ENCODE measurements at places on chromosomes 3 and 15.

GRCh38 chr15:88651971-88652370, 13.2 kb downstream of the ISG20 start:
- DNase-seq: no peak

- DNase-seq: no peak
Observed at GRCh38 chr3:98890965-98891910, 10.3 kb downstream of the DCBLD2 start.

- no peak for DNase-seq
Observed at GRCh38 chr15:72685301-72685924, 569 bp downstream of the HIGD2B start.

GRCh38 chr15:91549581-91549980, 303.9 kb upstream of the SLCO3A1 start:
- no peak for DNase-seq
